ENCODE measurements at places on chromosomes 12 and 14.

- DNase-seq: peak; percentile 24
Observed at GRCh38 chr14:86027144-86027543, 497.2 kb downstream of the FLRT2 start.

DNA sequence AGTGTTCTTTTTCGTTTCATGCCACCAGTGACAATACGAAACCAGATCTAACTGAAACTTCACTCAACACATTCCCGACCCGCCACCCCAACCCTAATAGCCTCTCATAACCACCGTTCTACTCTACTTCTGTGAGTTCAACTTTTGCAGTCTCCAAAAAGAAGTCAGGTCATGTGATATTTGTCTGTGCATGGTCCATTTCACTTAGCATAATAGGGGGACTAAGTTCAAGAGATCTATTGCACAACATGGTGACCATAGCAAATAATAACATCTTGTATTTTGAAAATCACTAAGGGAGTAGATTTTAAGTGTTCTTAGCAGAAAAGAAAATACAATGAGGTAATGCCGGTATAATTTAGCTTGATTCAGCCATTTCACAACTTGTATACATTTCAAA lies 376.4 kb downstream of the DIO2 start:
- DNase-seq: peak; percentile 52

DNA sequence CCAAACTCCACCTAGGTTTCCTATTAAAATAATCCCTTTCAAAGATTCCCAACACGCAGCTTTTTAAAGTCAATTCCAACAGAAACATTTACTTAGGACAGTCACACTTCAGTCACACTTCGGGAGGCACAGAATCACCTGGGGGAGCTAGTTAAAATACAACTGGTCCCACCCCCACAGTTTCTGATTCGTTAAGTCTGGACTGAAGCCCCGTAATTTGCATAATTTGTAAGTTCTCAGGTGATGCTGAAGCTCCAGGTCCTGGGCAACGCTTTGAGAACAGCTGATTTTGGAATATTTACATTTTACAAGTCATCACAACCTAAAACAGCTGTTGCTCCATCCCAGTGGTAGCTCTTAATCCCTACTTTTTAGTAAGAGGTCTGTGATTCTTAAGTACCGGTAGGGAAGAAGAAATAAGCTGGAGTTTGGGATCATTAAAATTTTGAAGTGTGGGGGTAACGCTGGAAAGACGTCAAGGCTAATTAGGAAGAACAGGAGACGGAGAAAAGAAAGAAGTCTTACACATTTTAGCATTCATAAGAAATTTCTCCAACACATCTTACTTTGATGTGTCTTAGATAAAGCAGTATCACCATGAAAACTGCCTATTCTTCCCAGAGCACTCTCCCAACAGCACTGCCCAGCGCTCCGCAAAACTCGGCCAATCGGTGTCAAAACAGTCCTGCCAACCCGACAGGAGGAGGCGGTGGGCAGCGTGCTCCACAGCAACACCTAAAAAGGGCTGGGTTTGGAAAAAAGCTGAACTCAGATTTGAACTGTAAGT lies 1.1 kb downstream of the IPO8 start:
- peak; percentile 99 for DNase-seq

DNA sequence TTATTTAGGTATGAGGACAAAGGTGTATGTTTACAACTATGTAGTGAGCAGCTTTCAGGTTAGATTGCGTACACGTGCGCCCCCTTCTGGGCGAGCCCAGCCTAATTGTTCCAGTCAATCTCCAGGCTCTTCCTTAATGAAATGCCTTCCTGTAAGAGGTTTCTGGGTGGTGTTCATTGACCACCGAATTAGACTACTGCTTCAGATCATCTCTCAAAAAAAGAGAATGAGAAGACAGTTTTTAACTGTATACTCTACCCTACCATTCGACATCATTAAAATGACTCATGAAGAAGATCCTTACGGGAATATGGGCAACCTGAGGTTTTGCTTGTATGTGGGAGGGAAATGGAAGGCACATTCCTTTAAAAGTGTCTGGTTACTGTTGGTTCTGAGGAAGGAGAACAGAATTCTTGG lies 2.1 kb downstream of the LUM start:
- DNase-seq: peak; percentile 71

- DNase-seq: no peak
Observed at GRCh38 chr14:93868165-93868564, 59.0 kb upstream of the FAM181A start.

DNA sequence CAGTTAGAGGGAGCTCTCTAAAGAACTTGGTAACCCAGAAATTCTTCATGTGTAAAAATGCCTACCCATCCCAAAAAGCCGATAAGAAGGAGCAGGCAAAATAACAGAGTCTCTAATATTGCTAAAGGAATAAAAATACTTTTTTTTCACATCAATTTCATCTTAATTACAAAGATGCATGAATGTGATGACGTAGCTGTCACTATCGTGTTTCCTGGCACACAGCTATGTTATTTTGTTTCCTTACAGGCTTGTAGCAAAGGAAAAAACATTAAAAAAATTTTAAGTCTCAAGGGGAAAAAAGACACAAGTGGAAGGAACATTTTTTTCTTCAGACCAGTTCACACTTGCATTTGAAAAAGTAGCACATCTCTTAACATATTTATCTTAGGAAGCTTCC lies 10.3 kb upstream of the LGALS3 start:
- no peak for DNase-seq

- DNase-seq: no peak
Observed at GRCh38 chr14:101451166-101451565, 110.1 kb upstream of the DIO3 start.

DNA sequence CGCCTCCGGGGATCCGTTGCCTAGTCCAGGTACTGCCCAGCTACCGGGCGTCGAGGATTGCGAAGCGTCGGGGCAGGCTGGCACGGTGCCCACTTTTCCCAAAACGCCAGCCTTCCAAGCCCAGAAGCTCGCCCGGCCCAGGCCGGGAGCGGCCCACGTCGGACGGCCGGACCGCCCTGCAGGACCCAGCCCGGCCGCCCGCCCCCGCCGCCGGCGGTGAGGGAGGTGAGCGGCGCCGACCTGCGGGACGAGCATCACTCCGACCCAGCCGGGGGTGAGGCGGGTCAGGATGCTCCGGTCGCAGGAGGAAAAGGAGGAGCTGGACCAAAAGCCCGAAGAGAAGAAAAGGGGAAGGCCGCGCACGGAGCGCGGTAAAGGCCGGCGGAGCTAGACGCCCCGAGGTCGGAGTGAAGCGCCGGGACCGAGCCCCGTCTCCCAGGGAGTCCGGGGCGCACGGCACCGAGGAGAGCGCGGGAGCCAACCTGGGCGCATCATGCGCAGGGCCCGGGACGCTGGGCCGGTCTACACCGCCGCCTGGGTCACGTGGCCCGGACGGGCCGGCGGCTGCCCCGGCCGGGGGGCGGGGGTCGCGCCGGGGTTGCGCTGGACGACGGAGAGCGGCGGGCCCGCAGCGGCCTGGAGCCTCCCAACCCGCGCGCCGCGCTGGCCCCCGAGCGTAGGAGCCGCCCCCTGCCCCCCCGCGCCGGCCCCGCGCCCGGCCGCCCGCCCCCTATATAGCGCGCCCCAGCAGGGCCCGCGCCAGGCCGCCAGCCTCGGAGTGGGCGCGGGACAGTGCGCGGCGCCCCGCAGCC lies at the start of gene AQP5:
Gene AQP5 (plus strand): TSS at position 762 of the 812 bp plus-strand sequence. CDS start 146 bp downstream, outside the sequence.
- DNase-seq: peak; percentile 53

DNA sequence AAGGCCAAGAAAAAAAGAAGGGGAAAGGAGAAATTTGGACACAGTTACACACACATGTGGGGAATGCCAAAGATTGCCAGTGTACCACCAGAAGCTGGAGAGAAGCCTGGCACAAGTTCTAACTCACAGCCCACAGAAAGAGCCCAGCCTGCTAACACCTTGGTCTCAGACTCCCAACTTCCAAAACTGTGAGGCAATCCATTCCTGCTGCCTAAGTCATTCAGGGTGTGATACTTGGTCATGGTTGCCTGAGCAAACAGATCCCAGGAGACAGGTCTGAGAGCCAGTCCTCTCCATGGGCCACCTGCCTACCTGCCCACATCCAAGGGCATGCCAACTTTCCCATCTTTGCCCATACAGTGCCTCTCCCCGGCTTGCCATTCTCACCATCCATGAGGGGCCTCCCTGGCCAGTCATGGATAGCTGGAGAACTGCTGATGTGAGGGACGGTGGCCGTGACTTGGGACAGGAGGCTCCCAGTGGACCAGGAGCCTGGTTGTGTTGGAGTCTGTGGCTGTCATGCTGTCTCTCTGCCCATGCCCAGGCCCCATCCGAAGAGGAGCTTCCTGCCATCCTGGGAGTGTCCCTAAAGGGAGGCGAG lies 198.0 kb upstream of the RTL1 start:
- no peak for DNase-seq

GRCh38 chr12:94287245-94287628 lies 138.9 kb downstream of the PLXNC1 start:
- DNase-seq: no peak

DNA sequence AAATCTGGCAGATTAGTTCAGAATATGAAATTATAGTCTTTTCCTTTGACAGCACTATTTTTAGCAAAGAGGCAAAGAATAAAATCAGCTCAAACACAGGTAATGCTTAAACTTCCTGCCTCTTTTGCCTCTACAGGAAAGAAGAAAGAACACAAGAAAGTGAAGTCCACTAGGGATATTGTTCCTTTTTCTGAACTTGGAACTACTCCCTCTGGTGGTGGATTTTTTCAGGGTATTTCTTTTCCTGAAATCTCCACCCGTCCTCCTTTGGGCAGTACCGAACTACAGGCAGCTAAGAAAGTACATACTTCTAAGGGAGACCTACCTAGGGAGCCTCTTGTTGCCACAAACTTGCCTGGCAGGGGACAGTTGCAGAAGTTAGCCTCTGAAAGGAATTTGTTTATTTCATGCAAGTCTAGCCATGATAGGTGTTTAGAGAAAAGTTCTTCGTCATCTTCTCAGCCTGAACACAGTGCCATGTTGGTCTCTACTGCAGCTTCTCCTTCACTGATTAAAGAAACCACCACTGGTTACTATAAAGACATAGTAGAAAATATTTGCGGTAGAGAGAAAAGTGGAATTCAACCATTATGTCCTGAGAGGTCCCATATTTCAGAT lies 17.4 kb downstream of the TMPO start:
- peak; percentile 70 for DNase-seq

- DNase-seq: no peak
Observed at GRCh38 chr12:89216211-89216952, 135.9 kb downstream of the DUSP6 start.

DNA sequence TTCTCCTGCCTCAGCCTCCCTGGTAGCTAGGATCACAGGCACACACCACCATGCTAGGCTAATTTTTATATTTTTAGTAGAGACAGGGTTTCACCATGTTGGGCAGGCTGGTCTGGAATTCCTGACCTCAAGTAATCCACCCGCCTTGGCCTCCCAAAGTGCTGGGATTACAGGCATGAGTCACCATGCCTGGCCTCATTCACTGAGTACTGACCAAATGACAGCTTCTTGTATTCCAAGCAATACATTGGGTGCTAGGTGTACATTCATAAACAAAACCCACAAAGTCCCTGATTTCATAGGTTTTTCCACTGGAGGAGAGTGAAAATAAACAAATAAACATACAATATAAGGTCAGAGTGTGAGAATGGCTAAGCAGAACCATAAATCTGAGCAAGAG lies 136.3 kb downstream of the HELB start:
- no peak for DNase-seq

GRCh38 chr14:26486922-26487321 lies 110.9 kb downstream of the NOVA1 start:
- DNase-seq: no peak

- DNase-seq: no peak
Observed at GRCh38 chr12:41402801-41403200, 214.7 kb downstream of the PDZRN4 start.

DNA sequence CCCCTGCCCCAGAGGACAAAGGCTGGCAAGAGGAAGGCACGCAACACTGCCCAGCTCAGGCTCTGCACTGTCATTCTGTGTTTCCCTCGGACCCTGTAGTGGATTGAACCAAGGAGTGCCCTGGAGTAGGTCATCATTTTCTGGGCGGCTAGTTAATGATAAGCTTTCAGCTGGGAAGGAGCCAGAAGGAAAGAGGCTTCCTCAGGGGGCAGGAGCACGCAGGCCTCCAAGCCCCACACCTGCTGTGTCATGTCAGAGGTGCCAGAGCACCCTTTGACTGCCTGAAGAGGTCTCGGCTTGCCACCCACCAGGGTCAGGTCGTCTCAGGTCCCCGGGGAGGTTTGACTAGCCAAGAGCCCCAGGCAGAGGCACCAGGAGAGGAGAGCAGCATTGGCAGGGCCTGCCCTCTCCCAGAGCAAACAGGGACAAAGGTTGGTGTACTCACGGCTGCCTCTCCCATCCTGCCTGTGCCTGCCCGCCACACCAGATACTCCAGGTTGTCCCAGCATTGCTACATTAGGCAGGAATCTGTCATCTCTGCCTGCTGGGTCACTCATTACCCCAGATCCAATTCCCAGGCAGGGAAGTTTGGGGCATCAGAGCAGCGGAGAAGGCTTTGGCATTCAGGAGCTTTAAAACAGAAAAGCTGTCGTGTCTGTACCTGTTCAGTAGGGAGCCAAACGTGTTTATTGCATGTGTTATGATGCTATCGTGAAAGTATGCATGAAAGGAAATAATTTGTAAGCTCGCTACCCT lies 33.5 kb upstream of the ATP2A2 start:
- DNase-seq: peak; percentile 69
